ENCODE measurements at places on chromosomes 4 and X.

GRCh38 chrX:2346158-2346557 is 154.6 kb downstream of the DHRSX start:
- no peak for DNase-seq

DNA sequence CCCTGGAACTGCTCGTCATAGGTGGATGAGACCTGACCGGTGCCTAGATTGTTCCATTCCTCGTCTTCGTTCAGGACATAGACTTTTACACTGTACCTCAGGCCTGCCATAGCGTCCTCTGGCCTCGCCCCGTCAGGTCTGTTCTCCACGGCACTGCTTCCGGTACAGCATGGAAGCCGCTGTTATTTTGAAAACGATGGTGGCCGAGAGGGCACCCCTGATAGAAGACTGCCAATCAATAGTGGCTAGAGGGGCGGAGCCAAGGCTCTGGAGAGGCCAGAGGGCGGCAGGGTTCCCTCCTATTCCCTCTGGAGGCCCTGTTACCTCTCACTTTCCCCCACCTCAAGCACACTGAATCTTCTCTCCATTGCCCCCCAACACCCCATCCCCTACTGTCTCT is at the start of gene PPP4R3C:
Gene PPP4R3C, minus strand, starts transcription at position 155 of the 400 bp plus-strand sequence. Its CDS starts 45 bp downstream, at position 110.
- no peak for DNase-seq

- no peak for DNase-seq
These were observed 158.0 kb downstream of the KCNIP4 start for GRCh38 chr4:21790438-21791029.

GRCh38 chr4:99983289-99983943 is 33.3 kb upstream of the H2AZ1 start:
- no peak for DNase-seq

DNA sequence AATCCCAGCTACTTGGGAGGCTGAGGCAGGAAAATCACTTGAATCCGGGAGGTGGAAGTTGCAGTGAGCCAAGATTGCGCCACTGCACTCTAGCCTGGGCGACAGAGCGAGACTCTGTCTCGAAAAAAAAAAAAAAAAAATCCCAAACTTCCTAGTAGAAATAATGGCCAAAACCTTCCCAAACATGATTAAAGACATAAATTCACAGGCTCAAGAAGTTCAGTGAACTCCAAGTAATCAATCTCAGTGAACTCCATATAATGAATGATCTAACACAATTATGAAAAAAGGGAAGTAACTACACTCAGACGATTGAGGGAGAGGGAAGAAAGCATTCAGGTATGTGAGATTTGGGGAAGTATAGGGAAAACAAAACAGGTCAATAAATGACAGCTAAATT is 6.5 kb downstream of the FUNDC1 start:
- no peak for DNase-seq

DNA sequence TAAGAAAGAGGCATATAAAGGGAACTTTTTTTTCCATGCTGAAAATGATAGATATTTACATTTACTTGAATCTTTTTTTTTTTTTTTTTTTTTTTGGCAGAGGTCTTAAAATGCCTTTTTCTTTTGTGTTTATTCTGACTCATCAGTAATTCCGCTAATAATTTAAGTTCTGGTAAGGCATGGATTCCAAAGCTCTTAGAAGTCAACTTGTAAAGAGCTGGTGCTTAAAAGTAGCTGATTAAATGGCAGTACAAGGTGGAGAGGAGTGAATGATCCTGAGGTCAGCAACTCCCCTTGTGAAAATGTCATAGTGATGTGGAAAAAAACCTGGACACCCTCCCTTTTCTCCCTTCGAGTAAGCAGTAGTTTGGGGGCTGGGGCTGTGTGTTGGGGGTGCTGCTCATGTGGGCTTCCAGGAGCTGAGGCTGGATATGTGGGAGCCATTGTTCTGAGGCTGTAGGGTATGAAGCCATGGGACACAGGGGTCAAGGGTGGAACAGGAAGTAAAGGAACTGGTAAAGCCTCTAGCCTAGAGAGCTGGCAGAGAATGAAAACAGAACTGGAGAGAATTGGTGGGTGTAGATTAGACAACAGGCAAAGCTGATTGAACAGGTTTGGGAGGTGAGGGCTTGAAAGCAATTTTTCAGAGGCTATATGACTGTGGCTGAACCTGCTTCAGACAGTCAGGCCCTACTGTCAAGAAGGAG is 41.0 kb upstream of the PITX2 start:
- DNase-seq = no peak
